ENCODE measurements at places on chromosomes 7 and 10.

GRCh38 chr10:37856881-37857286 lies 526 bp downstream of the ZNF248 start:
- peak; percentile 22 for DNase-seq

DNA sequence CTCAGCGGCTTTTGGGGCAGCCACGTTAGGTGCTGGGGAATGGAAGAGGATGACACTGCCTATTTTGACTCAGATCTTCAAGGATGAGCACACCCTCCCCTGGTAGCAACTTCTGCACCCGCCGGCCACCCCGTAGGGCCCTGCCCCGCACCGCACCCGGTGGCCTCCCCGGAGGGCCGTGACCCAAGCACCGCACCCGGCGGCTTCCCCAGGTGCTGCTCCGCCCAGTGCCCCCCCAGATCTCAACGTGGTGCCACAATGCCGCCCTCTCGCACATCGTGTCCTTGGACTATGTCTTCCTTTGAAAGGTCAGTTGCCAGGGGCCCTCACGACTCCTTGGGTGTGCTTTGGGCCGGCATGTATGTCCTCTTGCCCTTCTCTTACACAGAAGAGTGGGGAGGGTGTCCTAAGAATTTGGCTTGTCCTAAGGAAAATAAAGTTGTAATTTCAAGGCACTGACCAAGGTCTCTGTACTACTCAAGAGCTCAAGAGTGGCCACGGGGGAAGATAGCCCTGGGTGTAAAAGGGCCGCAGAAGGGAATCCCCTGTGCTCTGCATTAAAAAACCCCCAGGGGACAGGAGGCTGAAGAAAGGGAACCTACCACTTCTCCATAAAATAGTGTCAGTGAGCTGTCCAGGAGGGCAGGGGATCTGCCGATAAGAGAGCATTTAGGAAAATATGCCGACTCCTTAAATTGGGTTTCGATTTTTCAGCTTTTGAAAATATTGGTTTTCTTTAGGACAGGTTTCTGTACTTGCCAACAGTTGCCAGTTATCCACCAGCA lies 1.6 kb upstream of the LANCL2 start:
- DNase-seq, result no peak

- DNase-seq, result no peak
Observed at GRCh38 chr7:74306730-74307469, 17.7 kb downstream of the CLIP2 start.

DNA sequence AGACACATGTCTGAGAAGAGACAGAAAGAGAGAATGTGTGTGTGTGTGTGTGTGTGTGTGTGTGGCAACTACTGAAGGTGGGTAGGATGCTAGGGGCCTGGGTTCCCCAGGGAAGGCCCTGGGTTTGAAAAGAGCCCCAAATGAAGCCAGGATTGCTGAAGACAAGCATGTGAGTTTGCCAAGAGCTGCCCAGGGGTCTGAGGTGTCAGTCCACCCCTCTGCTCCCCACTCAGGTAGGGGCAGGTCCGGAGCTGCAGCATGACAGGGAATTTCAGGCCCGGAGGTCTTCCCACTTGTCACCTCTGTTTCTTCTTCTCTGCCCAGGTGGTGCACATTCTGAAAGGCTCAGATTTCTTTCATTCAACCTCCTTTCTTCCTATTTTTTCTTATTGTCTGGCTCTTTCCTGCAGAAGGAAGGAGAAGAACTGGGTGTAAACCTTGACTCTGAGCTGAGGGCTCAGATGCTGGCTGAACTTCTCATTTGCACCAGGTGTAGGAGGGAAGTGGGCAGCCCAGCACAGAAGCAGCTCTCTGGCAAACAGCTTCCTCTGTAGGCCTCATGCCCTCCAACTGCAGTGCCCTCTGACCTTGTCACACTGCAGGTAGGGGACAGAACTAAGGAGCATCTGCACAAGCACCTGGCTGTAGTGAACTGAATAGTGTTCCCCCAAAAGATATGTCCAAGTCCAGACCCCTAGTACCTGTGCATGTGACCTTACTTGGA lies 79.6 kb upstream of the LRRC4 start:
- no peak for DNase-seq

- DNase-seq, result no peak
Observed at GRCh38 chr10:48737886-48738285, 53.2 kb downstream of the WDFY4 start.

DNA sequence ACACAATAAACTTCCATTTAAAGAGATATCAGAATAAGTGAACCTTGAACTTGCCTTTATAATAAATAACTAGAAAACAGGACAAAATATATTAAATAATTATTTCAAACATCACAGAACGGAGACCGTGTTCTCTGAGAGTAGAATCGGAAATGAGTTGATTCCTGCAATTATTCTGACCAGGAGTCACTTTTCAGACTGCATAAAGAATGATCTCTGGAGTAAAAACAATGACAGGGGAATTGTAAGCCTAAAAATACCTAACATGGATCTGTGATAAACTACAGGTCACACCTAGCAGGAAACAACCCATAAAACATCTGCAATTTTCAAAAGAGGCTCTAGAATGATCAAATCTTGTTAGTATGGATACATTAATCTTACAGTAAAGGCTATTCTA lies 577.5 kb upstream of the SORCS1 start:
- DNase-seq, result no peak

DNA sequence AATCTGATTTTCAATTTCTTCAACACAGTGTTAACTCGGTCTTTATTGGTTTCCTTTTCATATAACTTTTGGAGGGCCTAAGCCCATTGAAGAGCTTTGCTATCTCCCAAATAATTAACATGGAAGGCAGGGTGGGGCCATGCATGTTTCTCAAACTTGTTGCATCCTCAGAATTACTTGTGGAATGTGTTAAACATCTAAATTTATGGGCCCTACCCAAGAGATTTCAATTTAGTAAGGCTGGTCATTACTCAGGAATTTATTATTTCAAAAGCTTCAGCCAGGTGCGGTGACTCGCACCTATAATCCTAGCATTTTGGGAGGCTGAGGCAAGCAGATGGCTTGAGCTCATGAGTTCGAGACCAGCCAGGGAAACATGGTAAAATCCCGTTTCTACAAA lies 208.9 kb downstream of the SORCS3 start:
- no peak for DNase-seq

DNA sequence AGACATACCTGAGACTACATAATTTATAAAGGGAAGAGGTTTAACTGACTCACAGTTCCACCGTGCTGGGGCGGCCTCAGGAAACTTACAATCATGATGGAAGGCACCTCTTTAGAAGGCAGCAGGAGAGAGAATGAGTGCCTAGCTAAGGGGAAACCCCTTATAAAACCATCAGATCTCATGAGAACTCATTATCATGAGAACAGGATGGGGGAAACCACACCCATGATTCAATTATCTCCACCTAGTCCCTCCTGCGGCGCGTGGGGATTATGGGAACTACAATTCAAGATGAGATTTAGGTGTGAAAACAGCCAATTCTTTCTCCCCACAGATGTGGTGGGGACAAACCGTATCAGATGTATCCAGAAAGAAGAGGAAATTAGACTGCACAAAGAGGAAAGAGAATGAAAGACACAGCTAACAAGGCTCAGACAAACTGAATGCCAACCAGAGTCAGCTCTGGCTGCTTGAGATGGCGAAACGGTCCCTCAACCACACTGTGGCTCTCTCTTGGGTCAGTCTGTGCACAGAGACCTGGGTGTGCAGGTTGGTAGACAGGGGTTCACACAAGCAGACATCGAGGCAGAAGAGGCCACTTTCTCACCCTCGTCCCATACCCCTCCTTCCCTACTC lies 375.6 kb downstream of the SFMBT2 start:
- DNase-seq, result peak; percentile 38

All from activated CD4-positive, alpha-beta T cell treated with anti-CD3 and anti-CD28 coated beads, Interleukin-2, amount 50 U/mL, for 16 hours (primary cell).